Hematopoietic multipotent progenitor cell treated with erythropoietin and hydrocortisone succinate and interleukin-3 and kit ligand, for 8 days (in vitro differentiated cells): ENCODE measurements at places on chromosomes 2 and 18.

GRCh38 chr2:219422952-219423534 is 4.9 kb downstream of the DES start:
- DNase-seq: no peak

DNA sequence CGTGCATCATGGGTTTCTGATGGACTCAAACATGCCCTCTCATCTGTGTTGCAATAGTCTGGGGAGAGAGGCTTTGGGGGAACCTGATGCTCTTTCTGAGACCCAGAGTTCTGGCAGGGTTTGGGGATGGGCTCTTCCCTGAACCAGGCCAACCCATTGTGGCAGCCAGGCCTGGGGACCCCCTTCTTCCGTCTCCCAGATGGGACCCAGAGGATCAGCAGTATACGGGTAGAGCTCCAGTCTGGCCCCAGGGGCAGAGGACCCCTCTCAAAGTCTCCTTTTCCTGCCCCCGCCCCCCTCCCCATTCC is 333.7 kb downstream of the DYSF start:
- no peak for DNase-seq

DNA sequence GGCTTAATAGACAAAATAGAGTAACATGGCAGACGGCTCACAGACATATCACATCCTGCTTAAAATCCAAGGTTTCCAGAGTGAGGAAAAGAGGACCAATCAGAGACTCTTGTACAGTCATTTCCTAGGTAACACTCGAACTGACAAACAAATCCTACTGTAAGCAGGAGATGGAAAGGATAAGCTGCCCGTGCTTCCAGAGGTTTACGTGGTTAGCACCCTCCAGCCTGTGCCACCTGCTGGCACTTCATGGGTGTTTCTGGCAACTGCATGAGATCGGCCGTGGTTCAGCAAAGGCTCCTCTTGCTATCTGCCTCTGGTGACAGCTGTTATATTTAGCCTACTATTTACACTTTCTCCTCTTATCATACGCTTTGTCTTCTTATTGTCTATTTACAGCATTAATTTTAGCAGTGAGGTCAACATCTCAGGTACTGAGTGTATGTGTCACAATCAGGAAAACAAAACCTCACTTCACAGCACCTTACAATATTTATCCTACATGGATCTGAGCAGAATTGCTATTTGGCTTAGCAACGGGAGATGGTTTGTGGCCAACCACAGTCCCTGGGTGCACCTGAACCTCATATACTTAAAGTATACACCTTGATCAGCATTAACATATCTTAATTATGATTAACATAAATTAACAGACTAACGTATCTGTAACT is 226.9 kb downstream of the TMEM163 start:
- DNase-seq: peak; percentile 12

- DNase-seq: no peak
Measured at GRCh38 chr2:213846856-213847255, 562.6 kb downstream of the SPAG16 start.

DNA sequence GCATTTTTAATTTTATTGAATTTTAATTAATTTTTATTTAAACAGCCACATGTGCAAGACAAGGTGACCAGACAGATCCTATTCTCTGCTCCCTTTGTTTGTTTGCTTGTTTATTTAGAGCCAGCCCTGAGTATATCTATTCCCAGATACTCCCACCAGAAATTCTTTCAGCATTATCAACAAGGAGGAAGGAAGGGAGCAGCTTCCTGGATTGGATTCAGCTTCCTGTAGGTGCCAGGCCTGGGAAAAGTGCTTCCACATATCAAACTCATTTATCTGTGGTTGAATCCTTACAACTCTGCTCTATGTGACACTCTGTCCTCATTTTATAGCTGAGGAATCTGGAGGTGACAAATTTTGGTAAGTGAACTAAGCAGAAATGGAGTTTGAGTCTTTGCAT is 60.5 kb upstream of the KLF7 start:
- no peak for DNase-seq

- DNase-seq: no peak
Measured at GRCh38 chr2:19774805-19775176, 127.0 kb downstream of the TTC32 start.

- no peak for DNase-seq
Measured at GRCh38 chr2:210593166-210593565, 36.8 kb downstream of the CPS1 start.

- peak; percentile 52 for DNase-seq
Measured at GRCh38 chr2:164717000-164717803, 95.9 kb upstream of the GRB14 start.

GRCh38 chr2:217103752-217104545 is 244.1 kb upstream of the TNP1 start:
- no peak for DNase-seq

GRCh38 chr2:165157160-165157559 is 46.7 kb downstream of the SCN3A start:
- DNase-seq: no peak

- no peak for DNase-seq
Measured at GRCh38 chr2:8087480-8087840, 594.4 kb upstream of the ID2 start.

GRCh38 chr2:28824207-28824606 is 13.6 kb downstream of the SPDYA start:
- DNase-seq: no peak

DNA sequence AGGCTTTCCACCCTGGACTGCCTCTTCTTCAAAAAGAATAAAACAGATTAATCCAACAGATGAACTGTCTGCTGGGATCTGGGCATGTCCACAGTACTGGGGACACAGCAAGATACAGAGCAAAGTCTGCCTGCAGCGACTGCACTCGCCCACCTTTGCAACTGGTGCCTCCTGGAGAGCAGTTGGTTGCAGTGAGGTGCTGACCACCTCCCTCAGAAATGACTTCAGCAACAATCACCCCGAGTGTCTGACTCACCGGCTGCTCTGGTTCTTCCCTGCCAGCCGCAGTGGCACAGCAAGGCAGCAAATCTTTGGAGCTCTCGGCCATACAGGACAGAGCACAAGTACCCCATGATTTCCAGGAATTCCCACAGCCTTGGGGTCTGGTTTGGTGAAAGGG is 179.7 kb downstream of the ANAPC1 start:
- DNase-seq: no peak

- no peak for DNase-seq
Measured at GRCh38 chr2:149082079-149082478, 43.6 kb downstream of the LYPD6B start.
